Cardiac septum (tissue), 1 donor: ENCODE measurements at places on chromosomes 5 and 9. TPM values are rescaled to one million over a fixed set of nuclear protein-coding genes. Genes with fewer than 3 reads are reported as not detected.

The PAXX gene
- total RNA-seq = 26.0 TPM

The SLC46A2 gene
- total RNA-seq = 0.16 TPM

DNA sequence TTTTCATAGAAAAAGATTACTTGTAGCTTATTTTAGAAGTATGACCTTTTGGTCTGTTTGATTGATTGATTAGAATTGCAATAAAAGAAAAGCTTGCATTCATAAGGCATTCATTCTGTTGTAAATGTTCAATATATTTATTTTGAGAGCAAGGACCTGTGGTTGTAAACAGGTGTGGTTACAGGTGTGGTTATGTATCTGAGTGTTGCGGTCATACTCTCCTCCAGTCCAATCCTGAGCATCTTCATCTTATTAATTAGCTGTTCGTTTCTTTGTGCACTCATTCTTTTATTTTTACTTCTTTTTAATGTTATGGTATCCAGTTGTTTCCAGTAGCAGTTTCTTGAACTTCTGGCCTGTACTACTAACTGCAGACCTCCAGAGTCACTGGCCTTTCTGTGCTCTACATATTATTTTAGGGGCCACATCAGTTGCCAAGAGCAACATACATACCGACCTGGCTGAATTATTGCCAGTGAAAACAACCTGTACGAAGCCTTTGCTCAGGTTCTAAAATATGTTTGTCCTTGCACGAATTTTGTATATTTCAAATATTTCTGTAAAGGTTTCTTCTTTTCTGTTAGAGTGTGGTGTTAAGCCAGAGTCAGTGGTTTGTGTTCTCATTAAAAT is 128.7 kb downstream of the CDC42SE2 start:
- DNase-seq = no peak

- no peak for DNase-seq
Measured at GRCh38 chr9:98117984-98118639, 910 bp downstream of the TRIM14 start.

DNA sequence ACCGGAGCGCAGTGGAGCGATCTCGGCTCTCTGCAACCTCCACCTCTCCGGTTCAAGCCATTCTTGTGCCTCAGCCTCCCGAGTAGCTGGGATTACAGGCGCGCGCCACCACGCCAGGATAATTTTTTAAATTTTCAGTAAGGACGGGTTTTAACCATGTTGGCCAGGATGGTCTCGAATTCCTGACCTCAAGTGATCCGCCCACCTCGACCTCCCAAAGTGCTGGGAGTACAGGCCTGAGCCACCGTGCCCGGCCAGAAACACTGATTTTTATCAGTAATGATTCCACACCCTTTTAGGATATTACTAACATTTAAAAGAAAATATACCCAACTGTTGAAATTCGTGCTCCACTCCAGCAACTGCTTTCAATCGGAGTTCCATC is 464 bp upstream of the FAM151B start:
- DNase-seq = no peak

- DNase-seq = no peak
Measured at GRCh38 chr5:169988947-169989346, 8.7 kb upstream of the INSYN2B start.

DNA sequence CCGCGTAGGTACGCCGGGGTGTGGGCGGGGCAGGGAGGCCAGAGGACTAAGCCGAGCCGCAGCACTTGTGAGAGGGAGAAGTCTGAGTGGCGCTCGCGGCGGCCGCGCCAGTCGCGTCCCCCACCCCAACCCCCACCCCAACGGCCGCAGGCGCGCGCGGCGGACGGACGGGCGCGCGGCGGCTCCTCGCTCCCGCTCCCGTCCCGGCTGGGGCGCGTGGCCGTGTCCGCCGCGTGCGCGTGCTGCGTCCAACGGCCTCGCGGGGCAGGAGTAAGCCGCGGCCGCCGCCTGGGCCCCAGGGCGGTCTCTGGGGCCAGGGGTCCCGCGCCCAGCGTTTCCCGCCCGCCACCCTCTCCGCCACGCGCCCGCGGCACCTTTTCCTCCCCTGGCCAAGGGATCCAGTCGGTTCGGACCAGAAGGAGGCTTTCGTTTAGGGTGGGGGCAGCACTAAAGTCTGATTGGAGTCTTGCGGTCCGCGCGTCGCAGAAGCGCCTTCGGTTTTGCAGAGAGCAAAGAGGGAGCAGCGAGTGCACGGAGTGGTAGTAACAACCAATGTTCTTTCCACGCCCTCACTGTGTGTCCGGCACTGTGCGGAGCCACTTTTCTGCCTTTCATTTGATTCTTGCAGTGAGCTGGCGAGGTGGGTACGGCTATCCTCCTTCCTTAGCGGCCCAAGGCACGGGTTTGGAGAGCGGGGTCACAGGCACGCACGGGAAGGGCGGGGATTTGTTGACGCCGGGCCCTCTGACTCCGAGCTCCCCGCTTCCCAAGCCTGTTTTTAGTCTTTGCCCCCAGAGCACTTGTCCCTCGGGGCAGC is 483 bp downstream of the G3BP1 start:
- DNase-seq = peak; percentile 80

- DNase-seq = no peak
Measured at GRCh38 chr9:70609542-70610286, 195.3 kb upstream of the KLF9 start.

DNA sequence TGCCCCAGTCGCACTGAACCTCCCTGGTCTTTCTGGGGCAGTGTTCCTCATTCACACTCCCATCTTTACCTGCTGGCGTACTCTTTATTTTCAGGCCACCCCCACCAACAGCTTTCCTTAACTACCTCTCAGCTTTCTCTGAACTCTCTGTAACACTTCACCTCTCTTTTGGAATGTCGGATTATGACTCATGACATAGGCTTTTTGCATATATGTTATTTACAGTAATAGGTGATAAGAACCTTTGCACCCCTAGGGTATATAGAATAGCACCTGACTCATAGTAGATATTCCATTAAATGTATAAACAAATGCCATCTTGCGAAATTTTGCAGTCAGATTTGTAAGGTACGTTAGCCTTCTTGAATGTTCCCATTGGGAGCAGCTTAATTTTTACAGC is 52.9 kb upstream of the MIER3 start:
- DNase-seq = no peak

DNA sequence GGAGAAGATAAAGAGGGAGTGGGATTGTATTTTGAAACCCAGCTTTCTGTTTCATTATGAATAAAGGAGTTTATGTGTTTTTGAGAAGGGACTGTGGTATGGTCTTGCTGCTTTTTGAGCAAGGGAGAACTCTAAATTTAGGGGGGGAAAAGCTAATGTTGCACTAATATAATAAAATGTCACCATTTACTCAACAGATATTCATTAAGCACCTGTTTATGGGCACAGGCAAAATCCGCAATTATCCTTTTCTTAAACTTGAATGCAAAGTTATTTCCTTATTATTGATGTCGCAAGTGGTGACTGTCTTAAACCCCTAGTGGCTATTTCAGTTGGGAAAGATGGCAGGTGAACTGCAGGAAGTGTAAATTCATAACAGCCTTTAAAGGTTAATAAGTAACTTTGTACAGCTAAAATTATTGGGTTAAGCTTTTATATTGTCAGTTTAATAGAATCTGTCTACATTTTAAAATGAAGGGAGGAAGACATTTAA is 1.5 kb downstream of the CDC42SE2 start:
- no peak for DNase-seq

GRCh38 chr9:120385606-120386389 is 194.2 kb downstream of the CDK5RAP2 start:
- peak; percentile 59 for DNase-seq
